ENCODE measurements at places on chromosomes 6 and 20.

GRCh38 chr6:42520786-42521607 is 42.8 kb upstream of the UBR2 start:
- DNase-seq = no peak

- no peak for DNase-seq
Measured at GRCh38 chr6:5698318-5698717, 308.4 kb downstream of the NRN1 start.

DNA sequence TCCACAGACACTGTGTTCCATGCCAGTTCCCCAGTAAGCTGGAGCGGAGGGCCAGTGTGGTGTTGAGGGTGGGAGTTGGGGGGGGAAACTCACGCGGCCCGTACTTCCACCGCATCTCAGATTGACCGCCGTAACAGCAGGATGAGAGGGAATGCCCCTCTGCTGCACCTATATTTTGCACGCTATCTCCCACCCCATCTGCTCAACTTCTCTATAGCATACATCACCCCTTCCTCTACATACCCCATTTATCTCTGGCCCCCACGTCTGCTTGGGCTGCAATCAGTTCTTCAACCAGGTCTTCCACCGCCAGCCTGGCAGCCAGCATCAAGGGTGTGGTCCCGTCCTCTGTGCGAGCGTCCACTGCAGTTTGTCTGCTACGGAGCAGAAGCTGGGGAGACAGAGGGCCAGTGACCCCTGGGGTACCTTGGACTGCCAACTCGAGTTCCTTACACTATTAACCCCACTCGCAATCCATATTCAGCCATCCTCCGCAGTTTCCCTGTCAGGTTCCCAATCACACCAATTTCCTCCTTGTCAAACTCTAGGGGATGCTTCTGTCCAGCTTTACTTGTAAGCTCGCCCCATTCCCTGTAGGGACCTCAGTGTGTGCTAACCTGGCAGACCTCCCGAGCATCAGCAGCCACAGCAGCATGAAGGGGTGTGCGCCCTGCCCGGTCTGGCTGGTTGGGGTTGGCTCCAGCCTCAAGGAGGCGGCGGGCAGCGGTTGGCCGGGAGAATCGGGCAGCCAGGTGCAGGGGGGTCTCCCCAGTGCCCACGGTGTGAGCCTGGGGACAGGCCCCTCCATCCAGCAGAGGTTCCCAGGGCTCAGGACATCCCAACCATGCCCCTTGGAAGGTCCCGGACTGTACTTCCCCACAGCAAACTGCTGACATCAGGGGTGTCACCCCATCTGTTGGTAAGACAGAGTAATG is 4.5 kb upstream of the GPSM3 start:
- no peak for DNase-seq

- DNase-seq = no peak
Measured at GRCh38 chr6:84976526-84977362, 212.3 kb upstream of the TBX18 start.

- DNase-seq = no peak
Measured at GRCh38 chr20:2599288-2600006, 53.0 kb upstream of the NOP56 start.

- DNase-seq = no peak
Measured at GRCh38 chr20:24936526-24937407, 12.3 kb upstream of the CST7 start.

DNA sequence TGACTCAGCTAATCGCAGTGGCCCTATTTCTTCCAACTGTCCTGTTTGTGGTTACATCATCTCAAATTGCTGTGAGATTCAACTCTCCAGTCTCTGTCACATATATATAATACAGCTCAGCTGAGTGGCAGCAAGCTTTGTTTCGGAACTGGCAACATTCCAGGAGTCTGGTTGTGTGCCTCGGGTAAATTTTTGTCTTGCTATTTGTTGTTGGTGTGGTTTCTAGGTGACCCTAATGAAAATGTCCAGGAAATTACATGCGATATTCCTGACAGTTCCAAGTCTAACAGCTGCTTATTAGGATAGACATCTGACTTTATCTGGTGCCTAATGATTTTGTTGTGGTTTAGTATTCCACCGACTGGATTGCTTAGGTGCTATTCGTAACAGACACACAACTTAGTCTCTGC is 581.8 kb downstream of the CD109 start:
- DNase-seq = no peak

DNA sequence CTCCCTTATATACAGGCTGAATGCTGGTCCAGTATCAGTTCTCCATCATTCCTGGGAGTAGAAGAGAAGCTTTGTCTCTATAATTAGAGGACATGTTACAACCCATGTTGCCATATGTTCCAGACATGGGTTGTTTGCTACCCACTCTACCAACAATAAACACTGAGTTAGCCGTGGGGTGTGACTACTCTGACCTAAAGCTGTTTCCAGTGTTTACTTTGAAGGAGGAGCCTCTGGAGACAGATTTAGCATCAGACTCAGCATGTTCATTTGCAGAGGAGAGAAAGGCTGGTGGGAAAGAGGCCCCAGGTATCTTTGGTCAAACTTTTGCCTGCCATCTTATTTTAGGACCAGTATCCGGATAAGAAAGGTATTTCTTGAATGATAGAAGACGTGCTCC is 157.9 kb upstream of the SNX9 start:
- no peak for DNase-seq

- DNase-seq = no peak
Measured at GRCh38 chr6:21745543-21746337, 152.2 kb downstream of the SOX4 start.

GRCh38 chr6:162852192-162852591 is 124.4 kb downstream of the PACRG start:
- DNase-seq = no peak

DNA sequence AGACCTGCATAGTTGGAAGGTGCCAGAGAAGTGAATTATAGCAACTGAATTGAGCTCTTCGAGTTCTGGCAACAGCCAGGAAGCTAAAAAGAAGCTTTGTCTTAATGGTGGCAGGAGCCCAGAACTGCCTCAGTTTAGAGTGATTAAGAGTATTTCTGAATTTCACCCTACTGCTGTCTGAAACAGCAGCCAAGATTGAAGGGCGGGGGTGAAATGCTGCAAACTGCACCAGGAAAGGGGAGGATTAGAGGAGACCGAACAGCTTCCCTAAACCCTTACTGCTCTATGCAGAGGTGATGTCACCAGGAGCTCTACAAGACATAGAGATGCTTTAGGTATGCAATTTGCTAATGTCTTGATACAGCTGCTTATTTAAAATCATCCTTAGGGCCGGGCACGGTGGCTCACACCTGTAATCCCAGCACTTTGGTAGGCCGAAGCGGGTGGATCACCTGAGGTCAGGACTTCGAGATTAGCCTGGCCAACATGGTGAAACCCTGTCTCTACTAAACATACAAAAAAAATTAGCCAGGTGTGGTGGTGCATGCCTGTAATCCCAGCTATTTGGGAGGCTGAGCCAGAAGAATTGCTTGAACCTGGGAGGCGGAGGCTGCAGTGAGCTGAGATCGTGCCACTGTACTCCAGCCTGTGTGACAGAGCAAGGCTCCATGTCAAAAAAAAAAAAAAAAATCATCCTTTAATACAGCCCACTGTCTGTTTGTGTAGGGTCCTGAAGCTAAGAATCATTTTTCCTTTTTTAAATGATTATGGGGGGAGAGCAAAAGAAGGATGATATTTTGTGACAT is 91.7 kb upstream of the IYD start:
- no peak for DNase-seq

DNA sequence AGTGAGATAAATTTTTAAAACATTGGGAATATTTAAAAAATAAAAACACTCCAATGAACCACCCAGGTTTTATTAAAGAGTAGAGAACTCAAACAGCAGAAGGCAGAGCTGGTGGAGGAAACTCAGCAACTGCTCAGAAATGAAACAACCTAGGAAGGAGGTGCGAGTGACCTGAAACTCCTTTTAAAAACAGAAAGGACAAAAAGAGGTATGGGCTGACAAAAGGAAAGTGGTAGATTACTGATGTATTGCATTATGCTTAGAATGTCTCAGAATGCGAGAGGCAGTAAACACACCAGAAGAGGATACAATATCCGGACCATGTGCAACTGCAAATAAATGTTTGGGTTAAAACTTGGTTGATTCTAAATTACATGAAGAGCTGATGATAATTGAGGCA is 97.6 kb downstream of the ESR1 start:
- DNase-seq = no peak

DNA sequence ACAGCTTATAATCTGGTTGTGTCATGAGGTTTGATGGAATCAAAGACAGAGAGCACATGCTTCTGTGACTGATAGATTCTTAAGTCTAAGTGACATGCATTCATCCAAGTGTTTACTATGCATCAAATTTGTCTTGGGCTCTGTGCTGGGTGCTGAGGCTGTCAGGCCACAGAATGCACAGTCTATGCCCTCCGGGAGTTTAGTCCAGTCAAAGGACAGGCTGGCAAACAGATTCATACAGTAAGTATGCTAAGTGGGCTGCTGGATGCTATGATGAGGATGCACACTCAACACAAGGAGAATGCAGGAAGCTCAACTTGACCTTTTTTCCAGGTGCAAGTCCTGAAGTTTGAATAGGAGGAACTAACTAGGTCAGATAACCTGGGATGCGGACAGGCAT is 146.7 kb downstream of the UST start:
- no peak for DNase-seq

DNA sequence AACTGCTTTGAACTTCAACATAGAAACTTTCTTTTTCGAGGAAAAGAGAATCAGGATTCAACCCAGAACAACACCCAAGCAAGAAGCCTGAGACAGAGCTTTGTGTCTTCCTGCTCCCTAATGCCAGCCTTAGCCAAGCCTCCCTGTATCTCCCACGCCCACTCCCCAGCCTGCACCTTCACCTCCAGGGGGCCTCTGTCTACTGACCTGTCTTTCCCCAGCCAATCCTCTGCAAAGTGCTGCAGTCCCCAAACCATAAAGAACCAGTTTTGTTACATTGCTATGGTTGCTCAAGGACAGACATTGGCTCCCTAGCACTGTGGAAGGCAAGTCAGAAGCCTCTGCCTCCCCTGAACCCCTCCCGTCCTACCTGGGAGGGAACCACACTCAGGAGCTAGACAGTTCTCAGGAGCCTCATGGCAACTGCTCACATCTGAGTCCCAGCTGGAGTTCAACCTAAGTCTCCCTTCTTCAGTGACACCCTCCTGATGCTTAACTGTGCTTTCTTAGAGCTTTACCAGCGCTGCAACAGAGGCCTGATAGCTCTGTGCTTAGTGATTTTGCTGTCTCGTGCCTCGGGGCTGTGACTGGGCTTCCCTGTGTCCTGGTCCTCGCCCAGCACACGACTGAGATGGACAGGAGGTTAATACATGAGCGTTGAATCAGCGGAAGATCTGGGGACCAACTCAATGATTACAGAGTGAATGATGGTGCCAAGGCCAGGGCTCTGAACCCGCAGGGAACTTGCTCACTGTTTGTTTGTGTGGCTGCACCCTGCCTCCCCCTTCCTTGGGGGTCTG is 101.5 kb upstream of the DUSP22 start:
- DNase-seq = no peak

DNA sequence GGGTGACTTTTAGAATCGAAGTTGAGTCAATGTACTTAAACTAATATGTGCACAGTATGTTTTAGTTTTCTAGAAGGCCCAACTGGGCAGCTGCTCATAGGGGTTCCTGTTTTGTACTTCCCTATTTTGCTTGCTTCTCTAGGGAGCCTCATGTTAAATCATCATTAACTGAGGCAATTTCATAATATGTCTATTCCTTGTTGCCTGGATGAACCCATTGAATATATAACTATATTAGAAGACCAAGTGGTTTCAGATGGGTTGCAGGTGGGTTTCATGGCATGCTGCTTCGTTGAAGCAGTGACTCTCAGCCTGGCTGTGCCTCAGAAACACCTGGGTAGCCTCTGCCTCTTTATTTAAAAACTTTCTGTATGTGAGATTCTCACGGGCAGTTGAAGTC is 22.2 kb downstream of the CARMIL1 start:
- no peak for DNase-seq

DNA sequence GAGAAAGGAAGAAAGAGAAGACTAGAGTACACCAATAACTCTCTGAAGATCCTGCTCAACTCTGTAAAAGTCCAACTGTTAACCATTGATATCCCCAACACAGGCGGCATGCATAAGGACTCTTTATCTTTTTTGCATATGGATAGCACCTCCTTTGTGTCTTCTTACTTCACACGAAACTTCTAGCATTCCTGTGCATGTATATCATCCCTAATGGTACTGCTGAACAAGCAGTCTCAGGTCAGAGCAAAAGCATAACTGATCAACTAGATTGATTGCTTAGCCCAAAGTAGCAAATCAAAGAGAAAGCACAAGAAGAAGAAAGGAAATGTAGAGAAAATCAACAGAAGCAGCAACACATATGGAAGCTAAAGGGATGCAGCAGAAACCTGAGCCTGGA is 234.4 kb downstream of the SYNE1 start:
- no peak for DNase-seq

GRCh38 chr6:77180326-77180725 is 283.0 kb downstream of the HTR1B start:
- DNase-seq = no peak

GRCh38 chr6:96899019-96899418 is 1.3 kb upstream of the NDUFAF4 start:
- no peak for DNase-seq

GRCh38 chr6:82525775-82526495 is 162.3 kb downstream of the TPBG start:
- no peak for DNase-seq

GRCh38 chr6:23478312-23478711 is 647.7 kb upstream of the NRSN1 start:
- DNase-seq = no peak

DNA sequence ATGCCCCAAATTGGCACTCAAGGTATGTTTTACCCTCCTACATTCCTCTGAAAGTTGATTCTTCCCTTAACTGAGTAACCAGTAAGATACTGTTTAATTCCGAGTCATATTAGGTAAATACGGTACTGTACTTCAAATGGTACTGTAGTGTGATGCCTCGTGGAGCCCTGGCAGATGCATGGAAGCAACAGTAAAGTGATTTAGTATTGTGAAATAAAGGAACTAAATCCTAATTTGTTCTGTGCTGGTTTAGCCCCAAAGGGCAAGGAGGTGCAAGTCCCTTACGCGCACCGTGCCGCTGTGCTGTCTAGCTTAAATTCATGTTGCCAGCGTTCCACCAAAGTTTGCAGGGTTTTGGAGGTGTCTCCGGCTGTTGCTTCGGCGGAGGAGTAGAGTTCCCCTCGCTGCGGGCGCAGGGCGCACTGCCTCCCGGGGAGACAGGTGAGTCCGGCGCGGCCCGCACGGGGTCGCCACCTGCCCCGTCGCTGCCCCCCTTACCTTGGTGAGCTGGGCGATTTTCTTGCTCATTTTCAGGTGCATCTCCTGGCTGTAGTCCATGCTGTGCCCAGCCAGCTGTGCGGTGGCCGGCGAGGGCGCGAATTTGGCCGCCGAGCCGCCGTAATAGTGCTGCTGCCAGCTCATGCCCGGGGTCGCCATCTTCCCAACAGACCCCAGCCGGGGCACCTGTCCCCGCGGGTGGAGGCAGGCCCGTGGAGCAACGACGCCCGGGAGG is 655 bp downstream of the FAM184A start:
- peak; percentile 45 for DNase-seq

DNA sequence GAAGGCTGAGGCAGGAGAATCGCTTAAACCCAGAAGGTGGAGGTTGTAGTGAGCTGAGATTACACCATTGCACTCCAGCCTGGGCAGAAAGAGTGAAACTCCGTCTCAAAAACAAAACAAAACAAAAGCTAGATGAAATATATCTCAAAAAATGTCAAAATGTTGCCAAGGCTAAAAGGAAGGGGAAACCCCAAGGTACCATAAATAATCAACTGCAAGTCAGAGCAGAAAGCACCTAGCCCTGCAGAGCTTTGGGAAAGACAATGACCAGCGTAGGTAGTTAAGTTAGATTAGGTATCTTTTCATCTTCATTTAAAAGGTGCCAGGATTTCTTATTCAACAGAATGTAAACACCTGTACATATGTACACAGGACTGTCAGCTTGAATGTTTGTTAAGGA is 33.0 kb downstream of the AKIRIN2 start:
- no peak for DNase-seq

- DNase-seq = no peak
Measured at GRCh38 chr6:151143337-151143736, 96.4 kb upstream of the AKAP12 start.

Data from T-helper 17 cell (primary cell).